Stimulated activated memory B cell treated with anti-CD40 and anti-IgM and Interleukin-4, amounts not matched to agents 10 μg/mL and 1 μg/mL and 100 μg/mL, for 72 hours (primary cell): ENCODE measurements at places on chromosomes 6 and 20.

DNA sequence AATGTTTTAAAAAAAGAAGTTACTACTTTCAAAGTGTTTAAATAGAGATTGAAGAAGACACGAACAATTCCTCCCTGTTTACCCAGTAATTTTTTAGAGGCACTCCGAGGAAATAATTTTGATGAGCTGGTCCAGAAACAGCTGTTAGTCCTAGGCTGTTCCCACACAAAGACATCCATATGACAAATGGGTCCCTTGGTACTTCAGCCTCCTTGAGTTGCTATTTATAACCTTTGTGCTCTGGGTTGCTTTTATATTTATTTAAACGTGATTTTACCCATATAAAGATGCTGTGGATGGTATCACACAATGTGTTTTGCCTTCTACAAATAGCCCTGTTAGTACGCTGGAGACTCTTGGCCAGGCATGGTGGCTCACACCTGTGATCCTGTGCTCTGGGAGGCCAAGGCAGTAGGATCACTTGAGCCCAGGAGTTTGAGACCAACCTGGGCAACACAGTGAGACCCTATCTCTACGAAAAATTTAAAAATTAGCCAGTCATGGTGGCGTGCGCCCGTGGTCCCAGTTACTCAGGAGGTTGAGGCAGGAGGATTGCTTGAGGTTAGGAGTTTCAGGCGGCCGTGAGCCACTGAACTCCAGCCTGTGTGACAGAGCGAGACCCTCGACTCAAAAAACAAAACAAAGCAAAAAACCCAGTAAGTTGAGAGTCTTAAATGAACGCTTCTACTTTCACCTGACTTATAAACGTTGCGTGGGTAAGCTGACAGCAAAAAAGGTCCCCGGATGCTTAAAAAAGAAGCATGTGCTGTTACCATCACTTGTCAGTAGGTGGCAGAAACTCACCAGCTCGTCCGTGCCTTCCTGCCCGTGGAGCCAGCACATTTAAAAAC lies 56.9 kb upstream of the ARMH2 start:
- ATAC-seq, result no peak

GRCh38 chr6:139240161-139241010 lies 51.4 kb downstream of the TXLNB start:
- no peak for ATAC-seq

DNA sequence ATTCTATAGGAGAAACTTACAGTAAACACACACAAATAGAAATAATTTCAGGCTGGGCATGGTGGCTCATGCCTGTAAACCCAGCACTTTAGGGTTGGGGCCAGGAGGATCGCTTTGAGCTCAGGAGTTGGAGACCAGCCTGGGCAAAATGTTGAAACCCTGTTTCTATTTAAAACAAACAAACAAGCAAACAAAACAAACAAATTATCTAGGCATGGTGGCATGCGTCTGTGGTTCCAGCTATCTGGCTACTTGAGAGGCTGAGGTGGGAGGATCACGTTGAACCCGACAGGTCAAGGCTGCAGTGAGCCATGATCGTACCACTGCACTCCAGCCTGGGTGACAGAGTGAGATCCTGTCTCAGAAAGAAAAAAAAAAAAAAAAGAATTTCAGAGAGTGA lies 64.0 kb downstream of the NHLRC1 start:
- no peak for ATAC-seq

- no peak for ATAC-seq
Observed at GRCh38 chr6:109039795-109040194, 54.9 kb downstream of the SESN1 start.

DNA sequence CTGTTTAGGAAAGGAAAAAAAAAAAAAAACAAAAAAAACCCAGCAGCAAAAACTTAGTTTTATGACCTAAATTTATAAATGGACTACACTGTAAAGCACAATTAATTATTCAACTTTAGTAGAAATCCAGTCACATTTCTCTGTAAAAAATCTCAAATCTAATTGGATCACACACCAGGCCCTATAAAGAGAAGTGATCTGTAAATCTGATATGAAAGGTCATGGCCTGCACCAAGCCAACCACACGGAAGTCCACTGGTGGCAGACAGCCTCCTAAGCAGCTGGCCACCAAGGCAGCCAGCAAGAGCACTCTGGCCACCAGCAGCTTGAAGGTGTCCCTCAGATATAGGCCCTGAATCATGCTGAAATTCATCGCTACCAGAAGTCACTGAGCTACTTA lies 131.6 kb downstream of the HFE start:
- no peak for ATAC-seq

DNA sequence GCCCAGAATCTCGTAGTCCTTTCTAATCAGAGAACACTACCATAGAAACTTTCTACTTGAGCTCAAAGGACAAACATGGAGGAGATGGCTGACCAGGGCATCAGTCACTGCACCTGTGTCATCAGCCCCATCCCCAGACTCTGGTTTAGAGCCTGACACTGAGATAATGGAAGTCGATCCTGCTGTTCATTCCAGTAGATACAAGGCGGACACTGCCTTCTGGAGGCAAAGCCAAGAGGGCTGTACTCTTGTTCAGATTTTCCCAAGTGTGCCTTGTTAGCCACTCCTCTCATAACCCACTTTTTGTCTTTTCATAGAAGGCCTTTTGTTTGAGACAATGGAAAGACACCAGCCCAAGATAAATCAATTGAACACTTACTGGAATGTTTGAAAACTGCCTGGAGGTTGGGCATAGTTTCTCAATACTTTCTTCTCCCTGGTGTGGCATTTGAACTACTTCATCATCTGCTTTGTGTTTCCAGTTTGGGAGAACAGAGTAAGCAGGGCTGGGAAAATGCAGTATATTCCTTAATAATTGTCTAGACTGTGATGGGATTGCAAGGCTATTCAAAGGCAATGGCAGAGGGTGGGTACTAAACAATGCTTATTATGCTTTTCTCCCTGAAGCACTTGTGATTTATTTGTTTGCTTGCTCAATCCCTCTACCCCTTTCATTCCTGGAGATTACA lies 99.7 kb downstream of the CLIC5 start:
- no peak for ATAC-seq

- ATAC-seq, result no peak
Observed at GRCh38 chr6:10205892-10206291, 209.0 kb downstream of the TFAP2A start.

- no peak for ATAC-seq
Observed at GRCh38 chr6:29516108-29516507, 28.4 kb upstream of the MAS1L start.

- ATAC-seq, result no peak
Observed at GRCh38 chr20:50537546-50538201, 27.5 kb downstream of the PTPN1 start.

DNA sequence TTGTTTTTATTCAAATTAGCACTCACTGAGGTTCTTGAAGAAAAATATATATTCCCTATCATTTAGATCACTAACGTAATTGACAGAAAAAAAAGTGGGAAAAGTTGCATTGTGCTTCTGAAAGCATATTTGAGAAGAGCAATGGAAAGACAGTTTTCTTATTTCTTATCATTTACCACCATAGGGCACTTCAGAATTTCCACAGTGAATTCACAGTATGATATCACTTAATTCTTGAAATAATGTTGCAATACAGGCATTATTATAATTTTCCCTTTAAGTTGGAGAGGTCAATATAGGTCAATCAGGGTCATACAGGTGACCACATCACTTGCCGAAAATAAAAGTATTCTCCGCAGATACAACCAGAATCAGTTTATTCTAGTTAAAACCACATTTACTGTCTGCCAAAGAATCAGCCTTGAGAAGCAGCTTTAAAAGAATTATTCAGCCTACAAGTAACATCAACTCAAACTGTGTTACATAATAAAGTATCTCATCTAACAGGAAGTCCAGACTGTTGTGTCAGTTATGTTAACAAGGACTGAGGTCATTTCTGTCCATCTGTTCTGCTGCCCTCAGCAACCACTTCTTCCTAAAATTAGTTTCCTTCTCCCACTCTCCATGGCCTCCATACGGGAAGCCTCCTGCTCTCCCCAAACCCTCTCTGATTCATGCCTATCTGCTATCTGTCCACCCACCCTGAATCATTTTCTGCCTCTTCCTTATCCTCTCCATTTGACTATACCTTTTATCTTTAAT lies 121.2 kb downstream of the SIM1 start:
- no peak for ATAC-seq

GRCh38 chr6:16166871-16167608 lies 38.2 kb downstream of the MYLIP start:
- ATAC-seq, result peak; percentile 44

DNA sequence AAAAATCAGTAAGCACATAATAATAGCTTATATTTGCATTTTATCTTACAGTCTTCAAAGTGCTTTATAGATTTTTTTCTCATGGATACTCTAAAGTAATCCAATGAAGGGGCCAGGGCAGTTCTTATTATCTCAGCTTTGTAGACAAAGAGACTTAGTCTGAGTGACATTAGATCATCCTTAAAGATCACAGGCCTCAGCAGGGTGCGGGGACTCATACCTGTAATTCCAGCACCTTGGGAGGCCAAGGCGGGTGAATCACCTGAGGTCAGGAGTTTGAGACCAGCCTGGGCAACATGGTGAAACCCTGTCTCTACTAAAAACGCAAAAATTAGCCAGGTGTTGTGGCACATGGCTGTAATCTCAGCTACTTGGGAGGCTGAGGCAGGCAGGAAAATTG lies 14.5 kb downstream of the FERMT1 start:
- no peak for ATAC-seq

DNA sequence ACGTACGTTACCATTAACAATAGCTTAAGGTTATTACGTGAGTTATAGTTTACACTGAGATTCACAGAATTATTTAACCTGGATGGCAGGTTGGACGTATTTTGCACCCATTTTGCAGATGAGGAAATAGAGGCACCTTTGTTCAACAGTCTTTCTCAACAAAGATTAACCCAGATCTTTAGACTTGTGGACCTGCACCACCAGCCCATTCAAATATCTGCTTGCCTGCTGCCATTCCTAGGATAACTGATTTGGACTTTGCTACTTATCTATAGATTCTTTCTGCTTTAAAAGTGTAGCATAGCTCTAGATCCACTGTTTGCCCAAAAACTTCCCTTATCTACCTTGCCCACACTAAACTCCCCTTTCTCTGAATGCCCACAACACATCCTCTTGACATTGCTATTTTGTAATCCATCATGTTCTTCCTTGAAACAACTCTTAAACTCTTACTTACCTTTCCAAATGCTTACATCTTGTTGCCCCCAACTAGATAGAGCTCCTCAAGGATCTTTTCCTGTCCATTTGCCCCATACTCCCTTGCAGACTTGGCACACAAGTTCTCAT lies 56.4 kb upstream of the TNFAIP3 start:
- no peak for ATAC-seq
